Posterior cingulate gyrus (tissue), 11 donors: ENCODE measurements at places on chromosomes 3 and 15.

GRCh38 chr3:100124201-100124761, 10.0 kb upstream of the FILIP1L start:
- DNase-seq: no peak

GRCh38 chr3:46892285-46893145, 15.0 kb downstream of the PTH1R start:
- DNase-seq: peak; percentile 83

- DNase-seq: no peak
Measured at GRCh38 chr3:8658306-8659212, 14.0 kb upstream of the SSUH2 start.

GRCh38 chr15:100730655-100731266, 128.4 kb downstream of the ASB7 start:
- DNase-seq: no peak

- DNase-seq: no peak
Measured at GRCh38 chr15:70741107-70741531, 22.2 kb downstream of the UACA start.

DNA sequence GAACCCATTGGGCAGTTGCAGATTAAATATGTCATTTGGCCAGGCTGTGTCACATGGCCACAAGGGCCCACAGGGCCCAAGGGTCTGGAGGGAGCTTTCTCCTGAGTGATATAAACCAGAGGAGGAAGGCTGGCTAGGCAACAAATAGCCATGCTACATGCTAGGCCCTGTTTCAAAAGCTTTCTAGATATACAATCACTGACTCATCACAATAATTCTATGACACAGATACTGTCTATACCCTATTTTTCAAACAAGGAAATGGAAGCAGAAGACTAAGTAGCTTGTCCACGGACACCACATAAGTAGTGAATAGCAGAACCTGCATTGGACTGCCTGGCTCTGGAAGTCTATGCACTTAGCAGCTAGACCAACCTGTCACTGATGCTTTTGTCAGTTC, 625.4 kb downstream of the NTRK3 start:
- no peak for DNase-seq

- no peak for DNase-seq
Measured at GRCh38 chr3:1693145-1693544, 405.5 kb upstream of the CNTN4 start.

GRCh38 chr3:55891106-55891505, 404.0 kb upstream of the WNT5A start:
- DNase-seq: no peak

DNA sequence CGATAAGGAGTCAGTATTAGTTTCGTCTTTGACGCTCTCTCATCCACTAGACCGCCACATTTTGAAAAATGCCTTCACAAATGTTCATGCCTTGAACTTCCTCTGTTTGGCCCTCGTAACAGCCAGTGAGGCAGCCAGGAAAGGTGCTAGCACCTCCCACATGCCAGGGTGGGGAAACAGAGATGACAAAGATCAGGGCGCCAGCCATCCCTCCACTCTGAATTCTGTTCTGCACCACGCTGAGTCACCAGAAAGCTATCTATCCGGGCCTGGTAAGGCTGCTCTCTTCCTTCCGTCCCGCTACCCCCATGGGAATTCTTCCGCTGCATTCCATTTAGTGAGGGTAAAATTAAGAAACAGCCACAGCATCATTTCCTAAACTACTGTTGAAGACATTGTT, 31.3 kb upstream of the BCL2L10 start:
- no peak for DNase-seq

DNA sequence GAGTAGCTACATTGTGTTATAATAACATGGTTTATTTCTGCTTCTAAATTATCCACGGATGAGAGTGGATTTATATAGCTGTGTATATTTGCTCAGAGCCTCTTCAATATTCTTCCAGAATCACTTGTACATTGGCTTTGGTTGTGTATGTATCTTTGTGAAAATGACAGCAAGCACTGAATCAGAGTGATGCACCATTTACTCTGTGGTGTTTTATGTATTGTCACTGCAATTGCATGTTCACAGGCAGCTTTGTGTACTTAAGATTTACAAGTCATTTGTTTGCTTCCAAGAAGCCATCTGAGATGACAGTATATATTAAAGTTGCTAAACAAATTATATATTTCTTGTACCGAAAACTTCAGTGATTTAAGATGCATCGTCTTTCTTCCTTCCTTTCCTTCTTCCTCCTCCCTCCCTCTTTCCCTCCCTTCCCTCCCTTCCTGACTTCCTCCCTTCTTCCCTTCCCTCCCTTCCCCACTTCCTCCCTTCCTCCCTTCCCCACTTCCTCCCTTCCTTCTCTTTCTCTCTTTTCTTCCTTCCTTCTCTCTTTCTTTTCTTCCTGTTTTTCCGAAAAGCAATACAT, 362.3 kb upstream of the GOLIM4 start:
- DNase-seq: no peak

GRCh38 chr3:4147556-4148118, 155.5 kb upstream of the SETMAR start:
- no peak for DNase-seq
